WTC11 (cell line): ENCODE measurements at places on chromosomes 7 and 10. TPM values are rescaled to one million over a fixed set of nuclear protein-coding genes. Genes with fewer than 3 reads are reported as not detected.
A peak's percentile ranks its signal among the peaks of the same experiment; 100 is the strongest.

DNA sequence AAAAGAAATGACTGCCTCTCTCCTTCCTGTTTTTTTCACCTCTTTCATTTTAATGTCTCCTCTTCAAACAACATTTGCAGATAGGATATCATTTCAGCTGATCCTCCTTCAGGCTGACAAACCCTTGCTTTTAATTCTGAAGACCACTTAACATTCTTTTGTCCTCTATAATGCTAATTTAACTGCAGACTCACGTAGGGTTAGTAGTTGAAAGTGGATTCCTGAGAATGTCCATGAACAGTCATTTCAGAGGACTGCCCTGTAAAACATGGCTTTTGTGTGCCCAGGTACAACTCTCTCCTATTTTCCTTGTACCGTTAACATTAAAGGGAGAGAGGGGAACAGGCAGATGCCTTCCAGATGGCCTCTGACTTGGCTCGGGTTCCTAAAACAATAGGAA is 524.4 kb downstream of the SDK1 start:
- no peak for DNase-seq

DNA sequence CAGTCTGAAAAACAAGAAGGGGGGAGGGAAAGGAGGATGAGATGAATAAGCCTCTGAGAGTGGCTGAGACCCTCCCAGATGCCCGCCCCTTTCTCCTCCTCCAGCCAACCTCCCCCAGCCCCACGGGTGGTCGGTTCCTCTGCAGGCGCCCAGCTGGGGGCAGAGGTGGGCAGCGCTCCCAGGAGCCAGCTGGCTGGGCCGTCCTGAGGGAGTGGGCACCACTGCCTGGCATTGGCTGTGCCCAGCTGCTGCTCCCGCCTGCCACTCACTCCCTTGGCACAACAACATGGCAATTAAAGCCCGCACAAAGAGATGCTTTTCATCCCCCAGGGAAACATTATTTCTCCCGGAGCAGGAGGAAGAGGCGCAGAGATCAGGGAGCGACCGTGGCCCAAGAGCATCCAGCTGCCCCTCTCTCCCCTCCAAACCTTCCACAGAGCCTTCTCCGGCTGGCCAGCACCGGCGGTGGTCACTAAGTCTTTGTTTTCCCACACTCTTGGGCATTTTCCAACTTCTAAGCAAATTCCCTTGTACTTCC is 107.2 kb downstream of the SPDYE5 start:
- peak; percentile 46 for DNase-seq

- no peak for DNase-seq
Measured at GRCh38 chr10:59517996-59518395, 155.6 kb upstream of the FAM13C start.

DNA sequence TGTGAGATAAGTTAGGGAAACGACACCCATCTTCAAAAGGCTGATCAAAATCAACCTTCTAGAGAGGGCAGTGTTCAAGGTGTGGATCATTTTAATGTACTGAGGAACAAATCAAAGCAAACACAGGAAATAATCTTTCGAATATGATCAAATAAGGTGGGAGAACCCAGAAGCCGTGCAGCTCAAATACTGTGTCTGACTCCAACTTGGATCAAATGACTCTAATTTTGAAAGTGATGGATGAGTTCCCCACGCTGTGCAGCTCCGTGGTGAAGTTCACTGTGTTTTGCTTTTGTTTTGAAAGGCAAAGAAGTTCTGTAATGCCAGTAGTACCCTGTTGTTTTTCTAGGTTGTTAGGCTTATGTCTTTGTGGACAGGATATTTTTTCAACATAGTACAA is 250.9 kb downstream of the SFMBT2 start:
- no peak for DNase-seq

The UFSP1 gene
- 3.9 to 4.8 TPM (median 4.6 TPM) in 3 replicates for total RNA-seq

DNA sequence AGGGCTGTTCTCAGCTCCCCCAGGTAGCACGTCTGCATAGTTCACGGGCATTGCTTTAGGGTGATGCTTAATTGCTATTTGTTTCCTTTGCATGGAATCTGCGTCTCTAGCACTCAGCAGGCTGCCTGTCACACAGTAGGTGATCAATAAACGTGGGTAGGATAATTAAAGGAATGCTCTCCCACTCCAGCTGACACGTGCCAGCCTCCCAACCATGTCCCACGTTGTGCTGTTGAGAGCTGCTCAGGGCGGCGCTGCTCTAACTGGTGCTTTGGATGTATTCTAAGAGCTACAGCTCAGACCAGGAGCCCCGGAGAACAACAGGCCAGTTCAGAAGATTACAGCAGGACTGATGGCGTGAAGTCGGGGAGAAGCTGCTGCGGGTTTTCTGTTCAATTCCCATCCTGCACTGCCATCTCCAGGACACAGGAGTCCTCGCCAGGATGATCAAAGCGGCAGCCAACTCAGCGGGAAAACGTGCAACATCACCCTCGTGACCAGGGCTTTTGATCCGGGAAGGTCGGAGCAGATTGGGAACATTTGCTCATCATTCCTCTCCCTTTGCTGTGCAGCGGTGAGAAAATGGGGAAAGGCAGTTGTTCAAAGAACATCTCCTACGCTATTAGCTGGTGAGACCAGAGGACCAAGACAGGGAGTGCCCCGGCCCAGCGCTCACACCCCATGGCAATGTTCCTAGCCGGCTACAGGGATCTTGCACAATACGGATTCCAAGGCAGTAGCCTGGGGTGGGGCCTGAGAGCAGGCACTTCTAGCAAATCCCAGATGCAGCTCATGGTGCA is 50.5 kb upstream of the FOXK1 start:
- DNase-seq, result peak; percentile 67

DNA sequence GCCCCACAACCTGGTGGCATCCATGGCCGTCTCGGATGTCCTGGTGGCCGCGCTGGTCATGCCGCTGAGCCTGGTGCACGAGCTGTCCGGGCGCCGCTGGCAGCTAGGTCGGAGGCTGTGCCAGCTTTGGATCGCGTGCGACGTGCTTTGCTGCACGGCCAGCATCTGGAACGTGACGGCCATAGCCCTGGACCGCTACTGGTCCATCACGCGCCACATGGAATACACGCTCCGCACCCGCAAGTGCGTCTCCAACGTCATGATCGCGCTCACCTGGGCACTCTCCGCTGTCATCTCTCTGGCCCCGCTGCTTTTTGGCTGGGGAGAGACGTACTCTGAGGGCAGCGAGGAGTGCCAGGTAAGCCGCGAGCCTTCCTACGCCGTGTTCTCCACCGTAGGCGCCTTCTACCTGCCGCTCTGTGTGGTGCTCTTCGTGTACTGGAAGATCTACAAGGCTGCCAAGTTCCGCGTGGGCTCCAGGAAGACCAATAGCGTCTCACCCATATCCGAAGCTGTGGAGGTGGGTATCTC is 1.1 kb downstream of the HTR5A start:
- no peak for DNase-seq

DNA sequence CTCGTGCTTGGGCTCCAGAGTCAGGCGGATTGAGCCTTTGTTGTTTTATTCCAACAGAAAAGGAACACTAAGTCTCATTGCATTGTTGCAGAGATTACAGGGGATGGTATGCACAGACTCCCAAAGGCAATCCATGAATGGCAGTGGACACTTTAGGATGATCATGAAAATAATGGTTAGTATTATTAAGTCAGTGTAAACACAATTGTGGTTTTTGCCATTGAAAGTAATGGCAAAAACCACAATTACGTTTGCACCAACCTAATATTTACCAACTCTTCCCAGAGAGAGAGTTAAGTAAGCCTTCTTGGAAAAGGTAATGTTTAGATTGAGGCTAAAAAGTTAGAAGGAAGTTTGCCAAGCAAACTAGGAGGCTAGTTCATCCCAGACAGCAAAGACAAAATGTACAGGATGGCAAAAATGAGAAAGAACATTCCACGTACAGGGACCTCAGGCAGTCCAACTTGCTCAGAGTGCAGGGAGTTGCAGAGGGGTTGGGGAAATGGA is 72.9 kb upstream of the AMPH start:
- DNase-seq, result no peak

The NKX1-2 gene
- total RNA-seq, result 30.8 to 57.7 TPM (median 31.0 TPM) in 3 replicates

GRCh38 chr7:66539902-66540375 is 88.7 kb upstream of the KCTD7 start:
- DNase-seq, result no peak

GRCh38 chr10:55158633-55159032 is 357.6 kb upstream of the PCDH15 start:
- DNase-seq, result no peak

DNA sequence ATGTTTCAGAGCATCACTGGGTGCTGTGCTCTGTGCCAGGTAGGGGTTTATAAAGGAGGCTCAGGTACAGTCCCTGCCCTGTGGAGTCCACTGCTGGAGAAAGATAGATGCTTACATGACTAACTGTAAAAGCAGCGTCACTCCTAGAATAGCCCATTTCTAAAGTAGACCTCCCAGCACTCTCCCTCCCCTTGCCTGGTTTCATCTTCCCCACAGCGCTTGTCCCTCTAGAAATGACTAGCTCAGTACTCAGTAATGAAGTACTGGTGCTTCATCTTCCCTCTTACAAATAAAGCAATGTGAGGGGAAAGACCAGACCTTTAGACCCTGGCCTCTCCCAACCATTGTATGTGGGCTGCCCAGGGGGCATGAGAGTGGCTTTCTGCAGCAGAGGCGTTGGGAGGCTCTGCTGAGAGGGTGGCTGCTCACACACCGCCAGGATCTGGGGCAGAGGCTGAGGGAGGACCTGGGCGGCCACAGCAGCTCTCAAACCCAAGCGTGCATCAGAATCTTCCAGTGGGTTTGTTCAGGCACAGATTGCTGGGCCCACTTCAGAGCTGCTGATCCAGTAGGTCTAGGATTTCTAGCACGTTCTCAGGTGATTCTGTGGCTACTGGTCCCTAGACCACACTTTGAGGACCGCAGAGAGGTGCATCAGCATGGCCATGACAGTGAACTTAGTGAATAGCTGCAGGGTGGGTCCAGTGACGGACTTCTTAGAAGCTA is 110.3 kb upstream of the ANLN start:
- no peak for DNase-seq

The DPP6 gene
- 0.07 TPM in 1 of 3 replicates, not detected in the others for total RNA-seq

DNA sequence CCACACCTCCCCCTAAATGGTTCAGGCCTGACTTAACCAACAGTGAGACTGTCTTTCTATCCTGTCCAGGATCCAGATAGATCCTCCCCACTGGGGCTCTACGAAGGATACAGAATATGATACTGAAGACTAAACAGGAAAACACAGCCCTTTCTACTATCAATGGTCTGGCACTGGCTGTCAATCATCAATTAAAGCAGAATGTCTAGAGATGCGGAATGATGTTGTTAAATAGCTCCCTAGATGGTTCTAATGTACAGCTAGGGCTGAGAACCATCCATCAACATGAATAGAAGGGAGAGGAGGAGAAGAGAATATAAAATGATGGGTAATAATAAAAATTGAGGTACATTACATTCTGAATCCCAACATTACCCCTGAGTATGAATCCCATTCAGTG is 314.3 kb upstream of the CELF2 start:
- no peak for DNase-seq

The LIPN gene
- total RNA-seq, result not detected in 3 replicates

GRCh38 chr7:120064565-120064964 is 208.4 kb upstream of the KCND2 start:
- no peak for DNase-seq
